Stimulated activated CD4-positive, alpha-beta T cell treated with anti-CD3 and anti-CD28 coated beads, TNF-alpha, amount 100 ng/mL, for 4 hours (primary cell): ENCODE measurements at places on chromosomes 6 and 20.

GRCh38 chr6:63444768-63445167 lies 125.0 kb upstream of the LGSN start:
- DNase-seq = no peak

DNA sequence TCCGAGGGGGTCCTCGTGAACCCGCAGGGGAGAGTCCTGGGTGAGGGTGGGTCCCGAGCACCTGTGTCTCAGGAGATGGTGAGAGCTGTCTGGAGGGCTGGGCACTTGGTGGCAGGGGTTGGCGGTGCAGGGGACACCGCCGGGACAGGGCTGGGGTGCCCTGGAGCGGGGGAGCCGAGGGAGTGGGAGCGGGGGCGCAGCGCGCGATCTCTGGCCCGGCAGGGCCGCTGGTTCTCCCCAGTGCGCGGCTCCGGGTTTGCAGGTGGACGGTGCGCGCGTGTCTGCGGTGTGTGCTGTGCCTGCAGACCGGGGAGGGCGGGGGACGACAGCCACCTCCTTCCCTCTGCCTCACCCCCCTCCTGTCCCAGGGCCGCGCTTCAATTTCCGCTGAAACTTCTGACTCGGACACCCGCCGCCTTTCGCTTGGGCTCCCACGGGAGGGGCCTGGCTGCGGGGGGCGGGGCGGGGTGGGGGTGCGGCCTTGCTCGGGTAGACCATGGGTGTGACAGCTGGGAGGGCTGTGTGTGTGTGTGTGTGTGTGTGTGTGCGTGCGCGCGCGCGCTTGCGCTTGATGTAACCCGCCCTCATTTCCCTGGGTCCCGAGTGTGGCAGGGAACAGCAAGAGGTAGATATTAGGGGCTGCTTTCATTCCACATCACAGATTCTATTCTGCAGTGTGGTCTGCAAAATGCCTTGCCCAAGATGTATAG lies 1.2 kb downstream of the TRIB3 start:
- peak; percentile 61 for DNase-seq

DNA sequence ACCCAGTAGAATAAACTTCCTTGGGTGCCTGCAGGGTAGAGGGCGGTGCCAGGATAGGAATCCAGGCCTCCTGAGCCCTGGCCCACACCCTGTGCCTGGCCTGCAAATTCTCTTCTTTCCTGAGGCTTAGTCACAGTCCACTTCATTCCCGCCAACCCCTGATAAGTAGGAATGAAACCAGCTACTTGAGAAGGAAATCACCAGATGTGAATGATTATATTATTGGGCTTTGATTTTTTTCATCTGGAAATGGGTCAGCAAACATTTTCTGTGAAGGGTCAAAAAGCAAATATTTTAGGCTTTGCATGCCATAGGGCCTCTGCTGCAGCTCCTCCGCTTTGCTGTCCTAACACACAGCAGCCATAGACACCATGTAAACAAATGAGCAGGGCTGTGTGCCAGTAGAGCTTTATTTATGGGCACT lies 50.2 kb downstream of the STK35 start:
- DNase-seq = no peak

- no peak for DNase-seq
Measured at GRCh38 chr6:69868252-69868804, 2.0 kb downstream of the COL19A1 start.

DNA sequence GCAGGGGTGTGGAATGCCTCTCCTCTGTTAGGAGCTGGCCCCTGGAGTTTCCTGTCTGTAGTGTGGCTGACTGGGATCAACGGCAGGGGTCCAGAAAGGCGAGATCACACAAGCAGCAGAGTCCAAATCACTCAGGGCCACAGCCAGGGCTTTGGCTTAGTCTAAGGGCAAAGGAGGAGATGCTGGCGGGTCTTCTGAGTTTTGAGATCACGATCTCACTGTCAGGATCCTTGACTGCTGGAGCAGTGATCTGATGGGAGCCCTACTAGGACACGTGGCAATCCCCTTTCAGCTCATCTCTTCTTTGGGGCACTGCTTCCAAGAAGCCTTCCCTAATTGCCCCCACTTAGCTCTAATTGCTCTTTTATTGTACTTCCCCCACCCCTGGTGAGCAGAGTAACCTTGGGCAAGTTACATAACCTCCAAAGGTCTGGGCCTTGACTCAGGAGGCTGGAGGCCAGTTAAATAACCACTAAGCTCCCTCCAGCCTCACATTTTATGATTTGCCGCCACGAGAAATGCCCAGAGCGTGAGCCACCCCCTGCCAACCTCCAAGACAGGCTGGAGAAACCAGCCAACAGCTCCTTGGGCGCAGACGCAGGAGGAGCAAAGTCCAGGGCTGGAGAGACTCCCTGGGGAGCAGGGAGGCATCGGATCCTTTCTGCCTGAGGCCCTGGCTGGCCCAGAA lies 12.0 kb downstream of the KCNK5 start:
- DNase-seq = no peak
